Stimulated activated CD4-positive, alpha-beta T cell treated with anti-CD3 and anti-CD28 coated beads, Interleukin-15, amount 100 ng/mL, for 1 hour (primary cell): ENCODE measurements at places on chromosomes 7 and 10.

DNA sequence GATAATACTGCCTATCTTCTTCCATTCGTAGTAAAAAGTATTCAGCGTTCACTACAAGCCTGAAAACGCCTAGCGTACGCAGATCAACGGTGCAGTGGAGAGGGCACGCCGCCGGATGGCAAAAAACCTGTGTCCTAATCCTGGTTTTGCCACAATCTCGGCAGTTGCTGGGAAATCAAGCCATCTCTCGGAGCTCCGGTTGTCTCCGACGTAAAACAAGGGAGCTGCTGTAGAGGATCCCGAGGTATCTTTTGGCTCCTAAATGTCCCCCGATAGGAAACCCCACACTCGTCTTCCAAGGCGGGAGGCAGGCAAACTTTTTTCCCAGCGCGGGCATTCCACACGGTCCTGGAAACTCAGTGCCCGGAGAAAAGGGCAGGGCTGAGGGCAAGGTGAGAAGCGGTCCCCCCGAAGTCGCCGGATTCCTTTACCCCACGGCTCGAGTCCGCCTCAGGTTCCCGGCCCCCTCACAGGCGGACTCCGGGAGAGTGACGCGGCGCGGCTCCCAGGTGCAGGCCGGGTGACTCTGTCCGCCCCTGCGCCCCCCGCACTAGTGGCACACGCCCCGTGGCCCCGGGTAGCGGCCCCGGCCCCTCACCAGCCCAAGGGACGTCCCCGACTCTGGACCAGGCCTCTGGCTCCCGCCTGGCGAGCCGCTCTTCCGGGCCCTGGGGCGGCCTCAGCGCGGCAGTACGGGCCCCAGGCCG, 649 bp downstream of the IDE start:
- DNase-seq = peak; percentile 3

DNA sequence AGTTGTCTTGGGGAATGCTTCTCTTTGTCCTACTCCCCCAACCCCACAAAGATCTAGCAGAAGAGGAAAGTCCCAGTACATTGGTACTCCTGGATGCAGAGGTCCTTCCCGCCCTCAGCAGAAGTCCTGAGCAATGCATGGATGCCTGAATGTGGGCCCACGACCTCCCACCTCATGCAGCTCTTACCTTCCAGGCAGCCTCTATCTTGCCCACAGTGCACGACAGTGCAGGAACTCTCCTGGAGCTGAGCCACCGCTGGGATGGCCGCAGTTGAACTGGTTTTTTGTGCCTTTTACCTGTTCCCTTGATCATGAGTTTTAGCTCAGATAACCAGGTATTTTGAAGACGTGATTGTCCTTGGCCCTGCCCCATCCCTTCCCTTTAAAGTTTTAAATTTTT, 37.9 kb downstream of the LRRC4 start:
- no peak for DNase-seq

GRCh38 chr10:101670635-101671034, 24.3 kb downstream of the FBXW4 start:
- no peak for DNase-seq

DNA sequence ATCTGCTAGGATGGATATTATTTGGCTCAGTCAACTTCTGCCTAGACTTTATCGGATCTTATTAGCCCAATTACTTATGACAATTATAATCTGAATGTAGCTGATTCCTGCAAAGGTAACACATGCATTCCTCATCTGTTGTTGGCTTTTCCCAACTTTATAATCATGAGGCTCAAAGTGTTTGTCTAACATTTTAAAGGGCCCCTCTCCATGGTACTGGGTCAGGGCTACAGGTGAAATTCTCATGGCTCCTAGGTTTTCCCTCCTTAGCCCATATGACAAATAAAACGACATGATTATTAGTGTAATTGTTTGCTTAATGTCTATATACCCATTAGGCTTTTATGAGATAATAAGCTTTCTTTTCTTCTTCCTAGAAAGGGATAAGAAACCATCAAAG, 4.2 kb upstream of the LRGUK start:
- DNase-seq = no peak

- DNase-seq = no peak
Measured at GRCh38 chr10:86261941-86262687, 104.5 kb downstream of the GRID1 start.

GRCh38 chr10:51617576-51618235, 81.7 kb downstream of the CSTF2T start:
- no peak for DNase-seq

DNA sequence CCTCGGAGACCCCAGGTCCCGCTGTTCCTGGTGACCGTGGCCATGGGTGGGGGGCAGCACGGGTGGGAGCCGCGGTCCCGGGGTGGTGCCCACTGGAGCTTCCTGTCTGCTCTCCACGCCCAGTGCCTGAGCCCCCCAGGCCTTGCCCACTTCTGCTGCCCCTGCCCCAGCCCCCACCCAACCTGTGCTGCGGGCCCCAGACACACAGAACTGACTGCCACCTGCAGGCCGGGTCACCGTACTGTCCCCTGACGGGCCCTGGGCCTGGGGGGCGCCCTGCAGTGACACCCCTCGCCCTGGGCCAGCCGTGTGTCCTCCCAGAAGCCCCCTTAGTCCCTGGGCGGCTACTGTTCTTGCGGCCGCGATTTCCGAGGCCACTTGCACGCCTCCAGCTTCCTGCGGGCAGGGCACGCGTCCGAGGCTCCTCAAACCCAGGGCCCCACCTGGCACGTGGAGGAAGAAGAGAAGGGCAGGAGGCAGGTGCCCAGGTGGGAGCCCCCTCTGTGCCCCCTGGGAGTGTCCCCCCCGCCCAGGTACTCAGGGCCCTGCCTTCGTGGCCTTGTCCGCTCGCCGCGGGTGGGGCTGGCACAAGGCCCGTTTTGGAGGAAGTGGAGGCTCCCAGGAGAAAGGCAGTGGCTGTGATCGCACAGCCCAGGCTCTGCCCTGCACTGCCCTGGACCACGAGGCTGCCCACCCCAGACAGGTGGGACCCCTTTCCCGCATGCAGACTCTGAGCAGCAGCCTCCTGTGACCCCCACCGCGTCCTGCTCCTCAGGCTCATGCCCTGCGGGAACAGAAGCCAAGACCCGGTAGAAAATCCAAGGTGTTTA, 10.4 kb downstream of the TMEM184A start:
- no peak for DNase-seq

DNA sequence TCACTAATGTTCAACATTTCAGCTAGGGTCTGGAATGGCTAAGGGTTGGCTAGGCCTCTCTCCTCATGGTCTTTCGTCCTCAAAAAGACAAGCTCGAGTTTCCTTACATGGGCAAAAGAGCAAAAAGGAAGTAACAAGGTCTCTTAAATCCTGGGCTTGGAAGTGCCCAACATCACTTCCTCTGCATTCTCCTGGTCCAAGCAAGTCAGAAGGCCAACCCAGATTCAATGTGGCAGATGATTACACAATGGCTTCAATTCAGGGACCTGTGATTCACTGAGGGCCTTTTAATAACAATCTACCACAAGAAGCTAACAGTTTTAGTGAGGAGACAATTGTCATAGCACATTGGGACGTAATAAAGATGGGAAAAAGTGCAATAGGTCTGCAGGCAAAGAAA, 4.4 kb upstream of the NUP205 start:
- DNase-seq = no peak

DNA sequence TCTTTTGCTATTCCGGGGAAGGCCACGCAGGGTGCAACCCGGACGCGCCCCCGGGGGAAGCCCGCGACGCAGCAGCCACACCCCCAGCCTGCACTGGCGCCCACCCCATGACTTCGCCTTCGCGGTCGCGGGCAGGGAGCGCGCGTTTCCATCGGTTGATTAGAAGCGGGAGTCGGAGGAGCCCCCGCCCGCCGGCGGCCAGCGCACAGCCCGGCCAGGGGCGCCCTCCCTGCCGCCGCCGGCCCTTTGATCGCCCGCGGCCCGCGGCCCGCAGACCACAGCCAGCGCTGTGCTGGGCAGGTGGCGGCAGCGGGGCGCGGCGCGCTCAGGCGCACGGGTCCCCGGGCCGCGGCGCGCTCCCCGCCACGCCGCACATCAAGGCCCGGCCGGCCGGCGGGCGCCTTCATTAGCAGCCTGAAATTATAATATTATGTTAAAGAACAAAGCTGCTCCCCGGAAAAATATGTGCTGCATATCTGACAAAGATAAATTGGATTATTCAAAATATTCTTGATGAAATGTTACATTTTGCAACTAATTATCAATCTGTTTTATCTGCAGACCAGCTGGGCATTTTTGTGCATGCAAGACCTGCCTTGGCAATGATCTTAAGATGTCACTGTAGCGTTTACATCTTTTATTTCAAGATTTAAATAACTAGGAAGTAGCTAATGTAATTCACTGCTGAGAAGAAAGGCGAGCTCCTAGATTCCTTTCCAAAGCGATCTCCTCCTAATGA, 160.7 kb upstream of the MKI67 start:
- DNase-seq = no peak

- DNase-seq = no peak
Measured at GRCh38 chr10:86100581-86101061, 266.0 kb downstream of the GRID1 start.

DNA sequence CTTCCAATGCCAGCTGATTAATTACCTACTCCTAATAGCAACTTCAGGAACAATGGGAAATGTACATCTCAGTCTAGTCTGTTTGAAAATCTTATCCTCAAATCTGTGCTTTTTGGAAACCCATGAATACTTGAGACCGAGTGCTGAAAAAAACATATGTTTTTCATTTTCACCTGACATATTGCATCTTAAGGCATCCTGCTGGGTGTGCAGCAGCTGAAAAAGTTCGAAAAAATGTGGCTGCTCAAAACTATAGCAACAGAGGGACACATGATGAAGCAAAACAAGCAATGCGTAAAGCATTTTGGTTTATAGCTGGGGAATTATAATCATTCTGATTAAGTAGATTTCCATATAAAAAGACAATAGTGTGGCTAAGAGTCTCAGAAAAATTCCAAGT, 218.0 kb downstream of the CREB5 start:
- no peak for DNase-seq

DNA sequence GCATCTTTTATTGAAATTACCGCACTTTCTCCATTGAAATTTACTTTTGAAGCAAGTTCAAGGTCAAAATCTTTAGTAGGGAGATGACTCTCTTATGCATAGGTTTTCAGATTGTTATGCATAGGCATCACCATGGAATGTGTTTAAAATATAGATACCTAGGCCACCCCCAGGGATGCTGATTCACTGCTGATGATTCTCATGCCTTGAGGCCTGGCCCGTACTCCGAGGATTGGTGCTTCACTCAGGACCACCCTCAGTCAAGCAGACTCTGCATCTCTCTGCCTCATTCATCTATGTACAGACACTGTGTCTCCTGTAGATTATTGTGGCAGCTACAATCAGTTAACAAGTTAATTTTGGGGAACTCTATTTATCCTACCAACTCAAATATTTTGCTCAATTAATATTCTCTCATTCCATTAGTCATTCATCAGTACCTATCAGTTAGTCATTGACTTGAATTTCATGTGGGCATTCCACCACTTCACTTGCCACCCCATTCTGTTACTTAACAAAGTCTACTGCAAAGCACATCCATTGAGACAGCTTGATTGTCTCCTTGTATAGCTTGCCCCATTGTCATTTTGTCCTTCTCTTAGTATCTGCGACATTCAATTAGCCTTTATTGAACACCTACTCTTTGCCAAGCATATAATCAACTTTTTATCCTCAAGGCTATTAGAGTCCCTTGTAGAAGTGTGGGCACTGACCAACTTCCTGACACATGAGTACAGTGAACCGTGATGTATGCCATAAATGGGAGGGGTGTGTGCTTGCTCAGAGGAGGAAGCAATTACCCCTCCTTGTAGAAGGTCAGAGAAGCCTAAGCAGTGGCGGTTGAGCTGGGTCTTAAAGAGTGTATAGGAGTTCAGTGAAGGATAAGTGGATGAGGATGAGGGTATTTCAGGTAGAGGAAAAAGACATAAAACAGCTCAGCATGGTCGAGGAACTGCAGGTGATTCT, 255.6 kb upstream of the BMPER start:
- DNase-seq = no peak

- DNase-seq = no peak
Measured at GRCh38 chr10:112215342-112215774, 31.8 kb upstream of the GPAM start.

- DNase-seq = no peak
Measured at GRCh38 chr10:62460393-62460792, 86.2 kb downstream of the ZNF365 start.

DNA sequence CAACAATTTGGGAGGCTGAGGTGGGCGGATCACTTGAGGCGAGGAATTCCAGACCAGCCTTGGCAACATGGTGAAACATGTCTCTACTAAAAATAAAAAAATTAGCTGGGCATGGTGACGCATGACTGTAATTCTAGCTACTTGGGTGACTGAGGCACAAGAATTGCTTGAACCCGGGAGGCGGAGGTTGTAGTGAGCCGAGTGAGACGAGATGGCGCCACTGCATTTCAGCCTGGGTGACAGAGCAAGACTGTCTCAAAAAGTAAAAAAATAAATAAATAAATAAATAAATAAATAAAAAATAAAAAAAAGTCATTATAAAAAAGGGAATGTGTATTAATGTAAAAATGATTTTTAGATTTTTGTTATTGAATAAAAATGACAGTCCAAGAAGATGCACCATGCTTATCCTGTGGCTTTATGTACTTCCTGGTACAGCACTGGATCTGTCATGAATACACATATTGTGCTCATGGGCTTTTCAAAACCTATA, 658.8 kb upstream of the LRRN3 start:
- no peak for DNase-seq
